ENCODE measurements at places on chromosomes 11 and 22. TPM values are rescaled to one million over a fixed set of nuclear protein-coding genes. Genes with fewer than 3 reads are reported as not detected.

NCAM1 gene
- 2.2 TPM for total RNA-seq

HPX gene
- total RNA-seq, result 0.59 TPM

RGL4 gene
- not detected for total RNA-seq

DNA sequence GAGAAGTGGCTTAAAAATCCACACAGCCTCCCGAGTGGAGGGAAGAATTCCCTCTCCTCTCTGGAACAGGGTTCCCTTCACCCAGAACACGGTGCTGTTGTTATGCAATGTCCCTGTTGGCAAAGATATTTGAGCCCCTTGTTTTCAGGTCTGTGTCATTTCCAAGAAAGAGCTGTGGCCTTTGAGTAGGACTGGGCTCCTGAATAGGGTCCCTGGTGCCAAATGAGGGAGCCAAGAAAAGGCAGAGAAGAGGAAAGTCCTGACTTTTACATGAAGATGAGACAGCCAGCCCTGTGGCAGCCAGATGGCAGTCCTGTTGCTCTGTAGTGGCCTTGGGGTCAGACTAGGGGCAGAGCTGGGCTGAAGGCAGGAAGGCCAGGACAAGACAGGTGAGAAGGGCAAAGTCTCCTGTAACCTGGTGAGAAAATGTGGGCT, 51.2 kb upstream of the ELF5 start:
- no peaks in the 10 kb centered on the region for H3K36me3 ChIP-seq
- no peak overlapping the region for H3K4me3 ChIP-seq
- H3K27me3 ChIP-seq, result peaks cover 30% of the 10 kb centered on the region
- DNase-seq, result no peak
- H3K27ac ChIP-seq, result no peak overlapping the region
